ENCODE measurements at places on chromosomes 6 and 20.

GRCh38 chr6:167275436-167275835, 15.7 kb upstream of the UNC93A start:
- DNase-seq: no peak

- peak; percentile 46 for DNase-seq
Observed at GRCh38 chr20:1171461-1172093, 13.2 kb downstream of the TMEM74B start.

GRCh38 chr6:143222801-143223231, 162.1 kb downstream of the AIG1 start:
- DNase-seq: no peak

GRCh38 chr6:129191235-129191634, 308.3 kb downstream of the LAMA2 start:
- DNase-seq: no peak

DNA sequence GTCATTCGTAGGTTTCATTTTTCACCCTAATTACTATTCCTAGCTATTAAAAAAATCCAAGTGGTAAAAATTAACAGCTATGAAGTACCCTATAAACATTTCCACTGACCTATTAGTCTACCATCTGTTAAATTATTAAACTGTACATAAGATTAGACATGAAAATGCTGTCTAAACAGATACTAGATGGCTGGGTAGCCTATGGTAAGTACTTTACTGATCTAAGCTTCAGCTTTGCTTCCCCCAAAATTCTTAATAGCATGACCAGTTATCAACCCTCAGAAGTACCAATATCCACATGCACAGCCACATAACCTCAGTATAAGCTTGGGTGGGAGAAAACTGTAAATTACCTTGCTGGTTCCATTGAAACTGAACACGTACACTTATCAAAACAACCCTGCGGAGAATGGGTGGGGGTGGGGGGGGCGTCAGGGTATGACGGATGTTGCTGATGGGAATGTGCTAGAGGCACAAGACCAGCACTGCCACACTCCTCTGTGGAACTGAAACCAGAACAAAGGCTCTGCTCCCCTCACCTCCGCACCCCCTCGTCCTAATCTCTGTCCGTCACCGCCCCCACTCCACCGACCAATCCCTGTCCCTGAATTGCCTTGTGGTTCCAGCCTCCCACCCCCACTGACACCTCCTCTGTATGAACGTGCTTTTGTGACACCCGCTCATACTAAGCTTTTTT, 45.3 kb downstream of the B4GALT5 start:
- DNase-seq: no peak

DNA sequence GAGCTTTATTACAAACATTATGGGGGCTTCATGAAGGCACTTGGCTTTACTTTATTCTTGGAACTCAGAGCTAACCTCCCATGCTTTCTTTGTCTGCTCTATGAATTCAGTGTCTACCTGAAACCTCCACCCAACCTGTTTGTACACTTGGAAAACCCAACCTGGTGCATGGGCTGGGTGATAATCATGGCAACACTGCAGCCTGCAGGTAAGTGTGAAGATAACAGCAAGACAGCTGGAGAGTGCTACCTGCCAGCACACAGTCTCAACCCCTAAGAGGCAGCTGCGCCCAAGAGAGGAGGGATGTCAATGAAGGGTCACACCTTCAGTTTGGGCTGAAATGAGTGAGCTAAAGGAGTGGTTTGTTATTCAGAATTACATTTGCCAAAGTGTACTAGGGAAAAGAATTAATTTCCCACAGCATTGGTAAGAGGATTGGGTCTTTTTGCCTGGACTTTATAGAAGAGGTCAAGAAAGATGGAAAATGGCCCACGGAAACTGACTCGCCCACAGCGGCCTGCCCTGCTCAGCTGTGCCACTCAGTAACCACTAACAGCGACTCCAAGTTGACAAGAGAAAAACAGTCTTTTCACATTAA, 24.4 kb downstream of the FOXQ1 start:
- DNase-seq: peak; percentile 59

DNA sequence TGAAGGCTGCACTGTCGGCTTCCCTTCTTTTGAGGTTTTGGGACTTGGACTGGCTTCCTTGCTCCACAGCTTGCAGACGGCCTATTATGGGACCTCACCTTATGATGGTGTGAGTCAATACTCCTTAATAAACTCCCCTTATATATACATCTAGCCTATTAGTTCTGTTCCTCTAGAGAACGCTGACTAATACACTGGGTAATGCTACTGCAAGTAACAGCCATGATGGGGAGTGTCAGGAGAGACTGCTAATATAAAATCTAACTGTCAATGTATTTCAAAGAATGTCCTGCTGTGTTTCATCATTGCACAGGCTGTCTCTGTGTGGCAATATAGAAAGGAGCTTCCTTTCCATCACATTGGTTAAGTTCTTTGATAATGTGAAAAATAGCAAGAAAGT, 57.7 kb upstream of the UST start:
- DNase-seq: peak; percentile 24

DNA sequence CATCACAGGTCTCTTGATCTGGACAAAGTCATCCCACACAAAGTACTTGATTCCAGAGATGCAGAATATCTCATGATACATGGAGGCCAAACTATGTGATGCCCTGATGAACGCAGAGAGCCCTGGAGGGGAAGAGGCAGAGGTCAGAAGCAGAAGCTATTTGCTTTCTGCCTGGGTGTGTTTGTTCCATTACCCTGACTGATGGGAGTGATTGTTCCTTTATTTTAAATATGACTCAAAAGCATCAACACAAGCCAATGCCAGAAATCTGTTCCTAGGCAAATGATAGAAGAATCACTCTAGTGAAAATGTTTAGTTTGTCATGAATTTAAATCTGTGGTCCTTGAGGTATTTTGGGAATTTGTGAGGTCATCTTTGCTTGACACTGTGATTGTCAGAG, 54.7 kb upstream of the GGTLC1 start:
- DNase-seq: no peak

Data from ELR (cell line).